HEK293T (cell line): ENCODE measurements at places on chromosomes 7 and 10.
A peak's percentile ranks its signal among the peaks of the same experiment; 100 is the strongest.

DNA sequence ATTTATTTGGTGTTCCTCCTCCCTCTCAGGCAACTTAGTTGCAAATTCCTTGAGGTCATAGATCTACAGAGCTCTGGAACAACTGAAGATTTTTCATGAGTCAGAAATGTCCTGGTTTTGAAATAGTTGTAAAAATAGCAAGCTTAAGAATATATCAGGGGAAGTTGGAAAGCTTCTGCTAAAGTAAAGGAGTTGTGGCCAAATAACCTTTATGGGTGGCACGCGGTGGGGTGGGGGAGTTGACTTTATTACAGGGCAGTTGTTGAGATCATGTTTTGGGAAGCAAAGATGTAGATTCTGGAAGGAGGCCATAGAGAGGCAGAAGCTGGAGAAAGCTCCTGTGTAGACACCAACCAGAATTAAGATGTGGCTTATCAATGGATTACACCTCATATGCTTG, 326.0 kb upstream of the MTPN start:
- DNase-seq, result no peak

DNA sequence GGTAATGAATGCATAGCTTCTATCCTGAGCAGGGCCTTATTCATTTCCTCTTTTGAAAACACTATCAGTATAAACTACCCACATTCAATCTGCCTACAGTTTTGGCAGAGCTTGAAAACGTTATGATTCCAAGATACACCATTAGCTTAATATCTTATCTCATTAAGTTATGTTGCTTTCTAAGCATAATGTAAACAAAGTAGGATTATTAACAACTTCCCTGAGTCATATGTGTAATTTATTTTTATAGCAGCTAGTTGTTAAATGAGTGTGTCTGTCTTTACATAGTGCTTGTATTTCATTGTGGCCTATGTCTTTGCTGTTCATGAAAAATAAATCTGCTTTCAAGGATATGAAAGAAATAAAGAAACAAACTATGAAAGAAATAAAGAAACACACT, 106.2 kb upstream of the DLX6 start:
- no peak for DNase-seq

GRCh38 chr10:4687397-4687796, 138.6 kb upstream of the AKR1E2 start:
- no peak for DNase-seq

DNA sequence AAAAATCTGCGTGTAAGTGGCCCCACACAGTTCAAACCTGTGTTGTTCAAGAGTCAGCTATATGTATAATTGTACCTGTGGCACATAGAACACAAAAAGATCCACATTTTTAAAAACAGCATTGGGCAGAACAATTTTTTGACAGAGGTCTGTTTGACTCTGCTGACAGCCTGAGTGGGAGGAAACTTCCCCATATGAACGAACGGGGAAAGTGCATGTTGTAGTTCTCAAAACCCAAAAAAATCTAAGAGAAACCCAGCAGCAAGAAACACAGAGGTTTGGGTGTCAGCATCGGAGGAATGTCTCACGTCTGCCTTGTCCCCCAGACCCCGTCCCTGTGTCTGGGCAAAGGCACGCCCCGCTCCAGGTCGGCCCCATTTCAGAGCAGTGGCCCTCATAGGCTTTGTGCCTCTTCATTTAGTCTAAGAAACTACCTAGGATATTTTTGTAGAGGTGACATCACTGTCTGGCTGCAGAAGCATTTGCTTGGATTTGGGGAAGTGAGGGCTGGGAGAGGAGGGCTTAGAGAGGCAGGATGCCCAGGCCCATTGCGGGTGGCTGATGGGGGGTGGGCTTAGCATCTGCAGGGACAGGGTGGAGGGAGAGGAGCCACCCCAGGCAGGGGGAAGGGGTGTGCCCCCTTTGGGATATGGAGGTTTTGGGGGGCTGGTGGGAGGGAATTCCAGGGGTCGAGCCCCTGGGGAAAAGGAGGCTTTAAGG, 11.0 kb downstream of the CUX1 start:
- DNase-seq, result no peak

DNA sequence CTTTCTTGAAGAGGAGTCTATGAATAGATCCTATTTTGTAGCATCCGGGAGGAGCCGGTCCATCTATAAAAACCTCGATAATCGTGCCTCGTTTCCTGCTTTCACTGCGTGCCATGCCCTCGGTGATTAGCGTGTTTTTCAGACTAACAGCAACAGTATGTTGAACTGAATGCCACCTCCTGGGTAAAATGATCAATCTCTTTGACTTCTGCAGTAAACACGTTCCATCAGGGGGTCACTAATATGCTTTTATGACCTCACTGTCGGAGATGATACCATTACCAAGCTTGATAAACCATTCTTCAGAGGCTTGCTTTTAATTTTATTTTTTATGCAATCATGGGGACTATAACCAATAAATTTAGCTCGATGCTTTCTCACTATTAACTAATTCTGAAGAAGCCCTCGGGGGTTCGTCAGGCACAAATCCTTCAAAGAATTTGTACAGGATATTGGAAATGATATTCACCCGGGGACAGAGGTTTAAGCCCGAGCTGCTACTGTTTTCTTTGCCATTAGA, 228.3 kb downstream of the ADARB2 start:
- DNase-seq, result no peak

- DNase-seq, result peak; percentile 99
These were observed at the start of gene TPST1 for GRCh38 chr7:66204822-66205740. Gene TPST1, plus strand, starts transcription at chr7:66205334. Its CDS starts 35,092 bp downstream, at chr7:66240426.

GRCh38 chr7:2516194-2516555, 3.4 kb upstream of the LFNG start:
- DNase-seq, result no peak

- no peak for DNase-seq
These were observed 102.7 kb downstream of the PRTFDC1 start for GRCh38 chr10:24849501-24850299.

- DNase-seq, result no peak
These were observed 34.8 kb upstream of the SH2D4B start for GRCh38 chr10:80502621-80503583.

GRCh38 chr7:152674860-152675758, 832 bp downstream of the XRCC2 start:
- DNase-seq, result peak; percentile 57

- DNase-seq, result no peak
These were observed 41.5 kb upstream of the PRSS58 start for GRCh38 chr7:142299237-142299781.

GRCh38 chr7:77971726-77972125, 173.2 kb downstream of the PHTF2 start:
- DNase-seq, result no peak

GRCh38 chr10:127945341-127945758, 38.4 kb downstream of the PTPRE start:
- no peak for DNase-seq

- no peak for DNase-seq
These were observed 96.4 kb downstream of the PRKG1 start for GRCh38 chr10:51170518-51171245.

DNA sequence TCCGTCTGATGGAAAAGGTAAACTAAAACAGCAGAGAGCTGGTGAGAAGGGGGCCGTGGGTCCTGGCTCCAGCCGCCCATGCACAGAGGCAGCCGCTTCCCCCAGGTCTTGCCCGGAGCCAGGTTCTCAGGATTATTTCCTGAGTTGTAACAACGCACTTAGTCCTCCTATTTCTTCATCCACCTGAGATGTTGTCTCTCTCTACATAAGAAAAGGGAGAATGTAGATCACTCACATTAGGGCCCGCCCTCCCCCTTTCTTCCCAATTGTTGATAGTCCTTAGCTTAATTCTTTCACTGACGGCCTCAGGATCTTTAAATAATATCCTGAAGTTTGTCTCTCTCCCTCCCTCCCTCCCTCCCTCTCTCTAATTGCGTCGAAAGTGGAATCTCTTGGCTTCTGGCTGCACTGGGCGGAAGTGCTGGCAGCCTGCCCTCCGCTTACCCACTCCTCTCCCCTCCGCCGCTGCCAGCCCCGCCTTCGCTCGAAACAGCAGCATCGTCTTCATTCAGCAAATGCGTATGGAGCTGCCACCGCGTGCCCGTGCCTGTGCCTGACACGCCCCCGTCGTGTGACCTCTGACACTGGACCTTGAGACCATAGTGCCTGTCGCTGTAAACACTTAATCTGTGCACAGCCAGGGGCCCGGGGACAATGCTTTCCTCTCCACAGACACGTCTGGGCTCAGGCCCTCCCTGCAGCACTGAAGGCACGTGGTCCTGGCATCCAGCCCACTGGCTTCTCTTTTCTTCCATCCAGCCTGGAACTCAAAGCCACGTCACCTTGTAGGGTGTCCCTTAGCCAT, 174.5 kb upstream of the PPP2R2D start:
- no peak for DNase-seq

- no peak for DNase-seq
These were observed 444.3 kb downstream of the AUTS2 start for GRCh38 chr7:70042533-70042932.

DNA sequence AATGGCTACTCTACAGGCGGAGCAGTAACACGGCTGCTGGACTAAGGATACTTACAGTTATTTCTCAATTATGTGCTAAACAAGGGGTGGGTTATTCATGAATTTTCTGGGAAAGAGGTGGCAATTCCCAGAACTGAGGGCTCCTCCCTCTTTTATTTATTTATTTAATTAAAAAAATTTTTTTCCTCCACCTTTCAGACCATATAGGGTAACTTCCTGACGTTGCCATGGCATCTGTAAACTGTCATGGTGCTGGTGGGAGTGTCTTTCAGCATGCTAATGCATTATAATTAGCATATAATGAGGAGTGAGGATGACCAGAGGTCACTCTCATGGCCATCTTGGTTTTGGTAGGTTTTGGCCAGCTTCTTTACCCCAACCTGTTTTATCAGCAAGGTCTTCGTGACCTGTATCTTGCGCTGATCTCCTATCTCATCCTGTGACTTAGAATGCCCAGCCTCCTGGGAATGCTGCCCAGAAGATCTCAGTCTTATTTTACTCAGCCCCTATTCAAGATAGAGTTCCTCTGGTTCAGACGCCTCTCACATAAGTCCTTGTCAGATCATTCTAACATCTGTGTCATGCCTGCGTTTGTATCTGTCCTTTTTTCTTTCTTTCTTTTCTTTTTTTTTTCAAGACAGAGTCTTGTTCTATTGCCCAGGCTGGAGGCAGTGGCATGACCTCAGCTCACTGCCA, 15.9 kb upstream of the STOX1 start:
- DNase-seq, result no peak

DNA sequence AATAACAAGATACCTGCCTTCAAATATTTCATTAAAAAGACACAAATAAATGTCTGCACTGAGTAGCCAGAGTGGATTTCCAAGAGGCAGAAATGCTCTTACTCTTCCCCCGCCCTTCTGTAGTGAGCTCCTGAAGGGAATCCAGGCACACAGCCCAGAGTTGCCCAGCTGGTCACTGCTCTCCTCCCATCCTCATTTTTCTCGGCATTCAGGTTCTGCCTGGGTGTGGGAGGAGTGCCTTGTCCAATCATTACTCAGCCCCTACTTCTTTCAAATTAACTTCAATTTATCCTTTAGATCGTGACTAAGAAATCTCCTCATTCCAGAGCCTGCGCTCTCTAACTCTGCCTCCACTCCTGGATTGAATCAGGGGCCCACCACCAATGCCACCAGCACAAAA, 12.2 kb downstream of the CCDC6 start:
- no peak for DNase-seq

DNA sequence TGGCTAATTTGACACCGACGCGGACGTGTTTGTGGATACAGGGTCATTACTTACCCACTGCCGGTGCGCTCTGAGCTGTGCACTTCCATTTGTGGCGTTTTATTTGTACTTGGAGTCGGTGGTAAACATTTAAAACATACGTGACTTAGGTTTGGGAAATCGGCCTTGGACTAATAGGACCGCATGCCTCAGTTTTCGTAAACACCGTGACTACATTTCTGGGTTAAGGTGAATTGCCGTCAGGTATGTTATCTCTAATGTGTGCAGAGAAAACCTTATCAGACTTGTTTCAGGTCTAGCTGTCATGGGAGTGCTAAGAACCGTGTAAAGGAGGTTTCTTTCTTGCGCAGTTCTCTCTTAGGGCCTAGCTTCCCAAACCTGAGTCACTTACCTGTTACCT, 51.7 kb upstream of the NCF1 start:
- no peak for DNase-seq

DNA sequence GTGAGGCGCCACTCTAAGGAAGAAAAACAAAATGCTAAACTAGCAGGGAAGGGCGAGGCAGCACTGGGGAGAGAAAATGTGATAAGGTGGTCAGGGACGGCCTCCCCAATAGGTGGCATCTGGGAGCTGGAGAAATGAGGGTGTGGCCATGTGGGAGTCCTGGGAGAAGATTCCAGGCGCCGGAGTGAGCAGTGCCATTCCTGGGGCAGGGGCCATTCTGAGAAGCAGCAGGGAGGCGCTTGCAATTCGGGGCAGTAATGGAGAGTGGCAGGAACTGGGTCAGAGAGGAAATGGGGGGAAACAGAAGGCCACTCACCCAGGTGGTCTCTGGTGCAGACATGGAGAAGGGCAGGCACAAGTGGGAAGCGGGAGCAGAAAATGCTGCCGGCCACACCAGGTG, 61.8 kb upstream of the LRRC18 start:
- peak; percentile 18 for DNase-seq

DNA sequence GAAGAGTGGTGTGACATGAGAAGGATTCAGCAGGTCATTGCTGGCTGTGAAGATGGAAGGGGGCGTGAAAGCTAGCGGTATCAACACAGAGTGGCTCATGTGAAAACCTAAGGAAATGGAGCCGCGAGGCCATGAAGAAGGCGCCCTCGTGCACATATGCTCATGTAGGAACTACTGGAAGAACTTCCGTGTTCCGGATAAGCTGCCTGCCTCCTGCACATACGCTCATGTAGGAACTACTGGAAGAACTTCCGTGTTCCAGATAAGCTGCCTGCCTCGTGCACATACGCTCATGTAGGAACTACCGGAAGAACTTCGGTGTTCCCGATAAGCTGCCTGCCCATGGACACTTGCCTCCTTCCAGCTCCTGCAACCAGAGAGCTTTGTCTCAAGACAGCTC, 179.1 kb downstream of the SDK1 start:
- no peak for DNase-seq

- DNase-seq, result no peak
These were observed 158.2 kb downstream of the SRPK2 start for GRCh38 chr7:105230486-105230885.

GRCh38 chr7:11404355-11404754, 427.6 kb downstream of the THSD7A start:
- DNase-seq, result no peak

GRCh38 chr7:127771707-127772106, 119.7 kb downstream of the SND1 start:
- DNase-seq, result no peak
